ENCODE measurements at places on chromosomes 7 and 10.
A peak's percentile ranks its signal among the peaks of the same experiment; 100 is the strongest.

DNA sequence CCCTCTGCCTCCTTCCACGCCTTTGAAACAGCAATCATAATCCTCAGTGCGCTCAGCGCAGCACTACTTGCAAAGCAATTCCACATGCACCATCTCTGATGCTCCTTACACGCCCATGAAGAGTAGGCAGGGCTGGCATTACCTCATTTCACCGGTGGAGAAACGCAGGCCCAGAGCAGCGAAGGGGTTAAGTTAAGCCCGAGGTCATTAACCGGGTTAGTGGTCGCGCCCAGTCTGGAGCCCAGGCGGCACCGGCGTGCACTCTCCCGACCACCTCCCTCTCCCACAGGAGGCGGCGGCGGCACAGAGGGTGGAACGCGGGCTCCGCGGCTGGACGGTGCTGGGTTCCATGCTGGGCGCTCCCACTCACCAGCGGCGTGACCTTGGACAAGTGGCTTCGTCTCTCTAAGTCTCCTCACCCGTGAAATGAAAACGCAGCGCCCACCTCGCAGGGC is 515 bp downstream of the FASTK start:
- peak; percentile 47 for DNase-seq

- DNase-seq, result no peak
Observed at GRCh38 chr7:19101472-19101871, 16.0 kb downstream of the TWIST1 start.

- DNase-seq, result no peak
Observed at GRCh38 chr7:150685219-150686029, at the start of gene GIMAP2. Gene GIMAP2, plus strand, starts transcription at chr7:150685706. Its CDS starts 1,354 bp downstream, at chr7:150687060.

DNA sequence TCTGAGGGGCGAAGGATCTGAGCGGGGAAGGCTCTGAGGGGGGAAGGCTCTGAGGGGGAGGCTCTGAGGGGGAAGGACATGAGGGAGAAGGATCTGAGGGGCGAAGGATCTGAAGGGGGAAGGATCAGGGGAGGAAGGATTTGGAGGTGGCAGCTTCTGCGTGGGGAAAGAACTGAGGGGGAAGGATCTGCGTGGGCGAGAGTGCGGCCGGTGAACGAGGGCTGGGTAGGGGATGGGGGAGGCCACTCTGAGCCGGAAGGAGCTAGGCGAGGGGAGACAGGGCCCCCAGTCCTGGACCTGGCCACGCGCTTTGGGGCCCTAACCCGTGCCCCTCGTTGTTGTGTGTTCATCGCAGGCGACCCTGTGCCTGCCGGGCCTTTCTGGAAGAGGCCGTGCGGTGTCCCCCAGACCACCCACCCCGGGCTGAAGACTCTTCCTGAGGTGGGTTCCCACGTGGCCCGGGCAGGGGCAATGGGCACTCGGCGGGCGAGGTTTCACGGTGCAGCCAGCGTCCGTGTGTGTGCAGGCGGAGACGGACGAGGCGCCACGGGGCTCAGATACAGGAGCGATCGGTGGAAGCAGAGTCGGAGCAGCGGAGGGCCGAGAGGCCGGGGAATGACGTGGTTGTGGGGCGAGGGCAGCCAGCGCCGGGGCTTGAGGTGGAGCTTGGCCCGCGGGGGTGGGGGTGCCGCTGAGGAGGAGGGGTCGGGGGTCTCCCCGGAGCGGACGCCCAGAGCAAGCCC is 2.0 kb downstream of the CALY start:
- DNase-seq, result no peak

DNA sequence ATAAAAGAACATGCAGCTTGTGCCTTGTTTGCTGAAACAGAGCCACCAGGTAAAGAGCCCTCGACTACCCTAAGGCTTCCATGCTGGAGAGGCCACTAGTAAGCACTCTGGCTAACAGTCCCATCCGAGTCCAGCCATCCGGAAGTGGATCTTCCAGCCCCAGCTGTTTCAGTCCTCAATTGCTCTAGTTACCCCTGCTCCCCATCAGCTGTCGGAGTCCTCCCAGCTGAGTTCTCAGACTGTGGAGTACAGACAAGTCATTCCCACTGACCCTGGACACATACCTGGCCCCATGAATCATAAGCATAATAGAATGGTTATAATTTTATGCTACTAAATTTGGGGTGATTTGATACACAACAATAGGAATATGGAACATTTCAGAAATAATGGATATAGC is 13.5 kb upstream of the FZD1 start:
- DNase-seq, result no peak

DNA sequence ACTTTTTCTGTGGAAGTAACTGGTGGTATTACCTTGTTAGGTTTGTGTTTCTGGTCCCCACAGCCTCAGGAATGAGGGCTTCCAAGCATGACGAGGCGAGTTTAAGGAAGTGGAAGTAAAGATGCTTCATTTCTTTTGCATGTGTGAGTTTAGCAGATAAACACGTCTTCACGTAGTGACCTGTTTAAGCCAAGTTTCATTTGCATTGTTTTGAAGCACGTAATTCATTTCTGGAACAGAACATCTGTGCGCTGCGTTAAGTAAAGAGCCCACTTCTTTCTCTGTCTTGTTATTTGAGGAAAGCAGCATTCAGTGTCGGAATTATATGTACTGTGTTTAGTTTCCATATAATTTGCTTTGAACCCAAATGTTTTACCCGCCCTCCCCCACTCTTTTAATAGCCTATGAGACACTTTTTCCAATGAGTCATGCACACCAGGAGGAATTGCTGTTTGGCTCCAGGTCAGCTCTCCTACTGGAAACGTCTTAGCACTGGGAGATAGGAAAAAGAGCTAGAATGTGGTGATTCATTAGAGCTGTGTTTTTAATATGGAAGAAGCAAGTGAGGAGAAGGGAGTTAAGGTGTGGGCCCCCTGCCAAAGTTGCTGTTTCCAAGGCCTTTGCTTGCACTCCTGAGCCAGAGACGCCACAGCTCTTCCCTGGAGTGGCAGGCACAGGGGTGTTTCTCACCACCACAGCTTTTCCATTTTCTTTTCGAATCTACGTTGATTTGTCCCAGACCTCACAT is 36.7 kb downstream of the BTBD16 start:
- no peak for DNase-seq

DNA sequence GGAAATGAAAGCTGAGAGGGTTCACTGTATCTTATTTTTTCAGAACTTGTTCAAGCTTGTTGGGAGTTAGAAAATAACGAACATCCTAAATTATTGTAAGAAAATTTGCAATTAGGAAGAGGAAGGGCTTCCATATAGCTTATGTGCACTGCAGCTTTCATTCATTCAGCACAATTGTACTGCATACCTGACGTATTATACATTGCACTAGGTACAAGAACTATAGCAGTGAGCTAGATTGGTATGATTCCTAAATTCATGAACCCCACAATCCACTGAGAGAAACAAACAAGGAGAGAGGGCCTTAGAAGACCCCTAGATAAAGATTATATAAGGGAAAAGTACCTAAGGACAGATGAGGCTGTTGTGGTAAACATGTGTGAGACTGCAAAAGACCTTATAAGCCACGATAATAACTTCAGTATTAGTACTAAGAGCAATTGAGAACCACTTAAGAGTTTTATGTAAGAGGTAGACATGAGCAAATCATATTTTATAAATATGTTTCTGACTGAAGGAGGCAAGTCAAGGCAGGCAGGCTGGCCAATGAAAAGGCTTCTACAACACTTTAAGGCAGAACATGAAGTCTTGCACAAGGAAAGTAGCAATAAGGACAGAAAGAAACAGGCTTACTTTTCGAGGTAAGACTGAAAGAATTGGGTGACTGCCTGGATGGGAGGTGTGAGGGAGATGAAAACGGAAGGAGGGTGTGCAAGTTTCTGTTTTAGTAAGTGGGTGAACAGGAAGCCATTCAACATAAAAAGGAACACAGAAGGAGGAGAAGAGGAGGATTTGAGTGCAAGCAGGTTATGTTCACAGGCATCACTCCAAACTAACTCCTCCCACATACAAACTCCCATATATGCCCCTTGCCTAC is 77.9 kb upstream of the LRRN3 start:
- DNase-seq, result no peak

GRCh38 chr7:101121991-101122932 is 4.6 kb upstream of the SERPINE1 start:
- no peak for DNase-seq

- DNase-seq, result no peak
Observed at GRCh38 chr10:22321156-22321923, 441 bp downstream of the BMI1 start.

- DNase-seq, result no peak
Observed at GRCh38 chr7:100571829-100572116, 1.9 kb downstream of the SAP25 start.

DNA sequence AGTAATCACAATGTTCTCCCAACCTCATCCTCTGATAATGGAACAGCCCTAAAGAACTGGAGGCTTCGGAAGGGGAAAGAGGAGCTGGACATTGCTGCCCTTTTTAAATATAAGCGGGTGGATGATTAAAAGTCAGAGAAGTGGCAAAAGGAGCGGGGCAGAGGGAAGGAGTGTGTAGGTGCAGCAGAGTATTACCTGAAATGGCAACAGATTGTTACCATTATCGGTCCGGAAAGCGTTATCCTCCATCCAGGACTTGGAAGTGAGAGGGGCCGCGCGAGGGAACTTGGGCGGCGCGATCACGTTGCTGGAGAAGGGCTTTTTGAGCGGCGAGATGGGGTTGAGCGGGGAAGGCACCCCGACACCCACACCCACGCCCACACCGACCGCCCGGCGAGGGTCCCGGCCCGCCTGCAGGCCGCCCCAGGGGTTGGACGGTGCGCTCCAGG is 51.7 kb downstream of the CPEB3 start:
- peak; percentile 40 for DNase-seq

DNA sequence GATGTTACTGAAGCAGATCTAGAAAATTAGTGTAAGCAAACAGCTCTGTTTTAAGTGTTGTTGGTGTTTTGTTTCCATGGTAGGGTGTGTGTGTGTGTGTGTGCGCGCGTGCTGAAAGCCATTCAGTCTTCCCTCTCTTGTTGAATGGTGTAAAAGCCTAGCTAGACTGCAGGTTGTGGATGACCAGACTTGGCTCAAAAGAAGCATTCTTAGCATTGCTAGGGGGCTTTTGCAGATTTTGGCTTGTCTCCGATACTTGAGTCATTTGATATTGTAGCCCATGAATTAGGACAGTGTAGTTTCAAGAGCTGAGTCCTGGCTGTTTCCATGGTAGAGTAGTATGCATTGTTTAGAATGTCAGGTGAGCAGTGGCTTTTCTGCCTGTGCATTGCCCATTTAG is 99.1 kb downstream of the SND1 start:
- no peak for DNase-seq

DNA sequence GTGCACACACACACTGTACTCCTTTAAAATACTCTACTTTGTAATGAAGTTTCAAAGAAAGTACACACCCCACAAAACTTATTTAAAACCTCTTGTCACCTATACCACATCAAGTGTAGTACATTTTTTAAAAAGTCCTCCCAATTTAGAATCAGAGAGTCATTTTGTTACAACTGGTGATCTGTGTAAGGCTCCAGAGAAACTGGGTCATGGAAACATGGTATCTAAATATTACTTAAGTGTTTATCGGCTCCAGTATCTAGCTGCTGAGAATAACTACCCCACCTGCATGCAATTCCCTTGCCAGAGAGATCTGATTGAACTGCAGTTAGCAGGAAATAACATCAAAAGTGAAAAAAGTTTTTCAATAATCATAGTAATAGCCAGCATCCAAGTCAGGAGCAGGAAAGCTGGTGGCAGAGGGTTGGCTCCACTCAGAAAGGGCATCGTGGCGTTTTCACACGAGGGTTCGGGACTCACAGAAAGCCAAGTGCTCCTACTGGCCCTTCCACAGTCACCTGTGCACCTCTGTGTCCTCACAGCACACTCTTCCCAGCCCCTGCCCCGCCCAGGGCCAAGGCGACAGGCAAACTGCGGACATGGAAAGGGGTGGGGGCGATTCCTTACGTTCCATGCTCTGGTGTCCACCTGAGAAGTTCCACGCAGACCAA is 6.5 kb downstream of the RGS10 start:
- DNase-seq, result no peak

All from nucleus accumbens (tissue), 56 donors.